NCI-H1436 (cell line): ENCODE measurements at places on chromosomes 3 and 15.

DNA sequence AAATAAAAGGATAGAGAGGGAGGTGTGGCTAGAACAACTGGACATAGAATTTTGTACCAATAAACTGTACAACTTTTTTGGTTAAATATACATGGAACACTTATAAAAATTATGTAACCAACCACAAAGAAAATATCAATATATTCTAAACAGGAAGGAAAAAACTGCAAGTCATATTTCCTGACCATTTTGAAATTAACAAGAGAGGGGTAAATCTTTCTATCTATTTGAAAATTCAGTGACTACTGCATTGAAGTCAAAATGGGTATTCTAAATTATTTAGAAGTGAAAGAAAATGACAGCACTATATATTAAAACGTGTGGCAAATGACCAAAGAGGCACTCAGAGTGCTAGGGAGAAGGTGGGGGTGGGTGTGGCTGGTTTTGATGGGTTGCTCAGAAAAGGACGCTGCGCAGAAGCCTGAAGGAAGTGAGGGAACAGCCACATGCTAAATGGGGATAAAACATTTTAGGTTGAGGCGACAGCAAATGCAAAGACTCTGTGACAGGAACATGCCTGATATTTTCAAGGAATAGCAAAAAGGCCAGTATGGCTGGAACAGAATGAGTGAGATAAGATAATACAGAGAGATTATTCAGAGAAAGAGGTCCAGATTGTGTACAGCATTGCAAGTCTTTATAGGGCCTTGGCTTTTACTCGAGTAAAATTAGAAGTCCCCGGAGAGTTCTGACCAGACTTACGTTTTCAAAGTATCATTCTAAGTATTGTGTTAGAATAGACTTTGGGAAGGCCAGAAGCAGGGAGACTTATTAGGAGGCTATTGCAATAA is 41.1 kb downstream of the ERICH6 start:
- no peak for DNase-seq

DNA sequence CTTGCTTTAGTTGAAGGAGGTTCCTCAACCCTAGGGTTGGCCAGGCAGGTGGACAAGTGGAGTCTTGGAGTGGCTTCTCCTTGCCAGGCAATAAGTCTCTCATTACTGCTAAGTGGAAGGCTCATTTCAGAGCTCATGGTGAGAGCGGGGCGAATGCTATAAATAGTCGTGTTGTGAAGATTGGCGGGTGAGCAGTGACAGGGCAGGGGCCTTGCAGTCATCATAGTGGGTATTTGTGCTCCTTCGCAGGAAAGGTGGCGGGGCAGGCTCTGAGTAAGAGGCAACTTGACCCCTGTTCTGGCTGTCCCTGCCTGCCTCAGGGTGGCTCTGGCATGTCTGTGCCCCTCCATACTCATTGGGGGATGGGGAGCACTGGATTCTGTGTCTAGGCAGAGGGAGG is 8.7 kb upstream of the GRM2 start:
- no peak for DNase-seq

- DNase-seq: no peak
Observed at GRCh38 chr3:13718000-13718399, 161.9 kb downstream of the WNT7A start.

- no peak for DNase-seq
Observed at GRCh38 chr15:36358094-36358493, 221.3 kb upstream of the CDIN1 start.

GRCh38 chr15:67359431-67360079 is 105.0 kb downstream of the IQCH start:
- DNase-seq: no peak

- DNase-seq: no peak
Observed at GRCh38 chr15:42133356-42133755, 23.1 kb downstream of the PLA2G4F start.

GRCh38 chr3:53956586-53956985 is 64.9 kb upstream of the SELENOK start:
- DNase-seq: no peak

DNA sequence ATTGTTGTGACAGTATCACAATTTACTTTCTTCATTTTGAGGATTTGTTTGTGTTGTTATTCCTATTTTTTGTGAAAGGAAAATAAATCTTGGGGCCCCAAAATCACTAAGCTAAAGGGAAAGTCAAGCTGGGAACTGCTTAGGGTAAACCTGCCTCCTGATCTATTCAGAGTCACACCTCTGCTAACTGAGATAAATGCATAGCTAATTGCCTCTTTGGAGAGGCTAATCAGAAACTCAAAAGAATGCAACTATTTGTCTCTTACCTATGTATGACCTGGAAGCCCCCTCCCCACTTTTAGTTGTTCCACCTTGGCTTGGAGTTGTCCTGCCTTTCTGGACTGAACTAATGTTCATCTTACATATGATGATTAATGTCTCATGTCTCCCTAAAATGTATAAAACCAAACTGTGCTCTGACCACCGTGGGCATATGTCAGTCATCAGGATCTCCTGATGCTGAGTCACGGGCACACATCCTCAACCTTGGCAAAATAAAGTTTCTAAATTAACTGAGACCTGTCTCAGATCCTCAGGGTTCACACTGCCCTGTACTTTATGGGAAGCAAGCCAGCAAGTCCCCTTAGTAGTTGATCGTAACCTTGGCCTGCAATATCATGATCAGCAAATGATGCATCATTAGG is 523.2 kb upstream of the GOLIM4 start:
- DNase-seq: no peak

DNA sequence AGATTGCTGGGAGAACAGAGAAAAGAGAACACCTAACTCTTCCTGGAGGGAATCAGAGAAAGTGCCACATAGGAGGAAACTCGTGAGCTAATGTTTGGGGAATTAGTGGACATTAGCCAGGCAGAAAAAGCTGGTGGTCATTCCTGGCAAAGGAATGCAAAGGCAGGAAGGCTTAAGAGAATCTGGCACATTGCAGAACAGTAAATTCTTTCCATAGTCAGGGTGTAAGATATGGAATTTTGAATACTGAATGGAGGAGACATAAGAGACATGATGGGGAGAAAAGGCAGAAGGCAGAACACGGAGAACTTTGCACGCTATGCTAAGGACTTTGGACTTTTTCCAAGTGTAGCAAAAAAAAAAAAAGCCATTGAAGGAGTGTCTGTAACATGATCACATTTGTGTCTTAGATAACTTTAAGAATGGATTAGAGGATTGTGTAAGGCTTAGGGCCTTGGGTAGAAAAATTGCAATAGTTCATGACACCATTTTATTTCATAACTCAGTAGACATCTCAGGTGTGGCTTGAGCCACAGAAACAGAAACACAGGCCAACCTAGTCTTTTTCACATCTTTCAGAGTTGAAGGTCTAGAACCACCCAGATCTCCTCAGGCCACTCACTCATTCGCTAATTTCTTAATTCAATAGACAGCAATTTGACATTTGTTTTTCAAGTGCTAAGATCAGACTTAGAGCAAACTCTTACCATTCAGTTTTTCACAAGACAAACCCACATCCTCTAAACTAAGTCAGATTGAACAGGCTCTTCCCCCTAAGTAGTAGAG is 31.2 kb upstream of the CCDC80 start:
- no peak for DNase-seq

DNA sequence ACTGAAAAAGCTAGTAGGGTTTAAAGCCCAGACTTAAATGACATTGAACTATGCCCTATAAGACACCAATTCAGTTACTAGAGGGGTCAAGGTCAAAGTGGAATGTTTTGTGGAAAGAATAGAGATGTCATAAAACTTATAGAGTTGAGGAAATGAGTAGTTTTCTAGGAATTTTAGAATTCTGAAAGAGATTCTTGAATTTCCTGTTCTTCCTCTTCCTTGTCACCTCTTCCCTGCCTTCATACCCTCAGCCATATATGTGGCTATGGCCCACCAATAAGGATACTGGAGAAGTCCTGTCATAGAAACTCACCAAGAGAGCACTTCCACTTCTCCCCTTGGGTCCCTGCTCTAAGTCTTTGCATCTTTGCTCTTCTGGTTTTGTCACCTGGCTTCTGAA is 104.9 kb upstream of the TGFBR2 start:
- DNase-seq: no peak

DNA sequence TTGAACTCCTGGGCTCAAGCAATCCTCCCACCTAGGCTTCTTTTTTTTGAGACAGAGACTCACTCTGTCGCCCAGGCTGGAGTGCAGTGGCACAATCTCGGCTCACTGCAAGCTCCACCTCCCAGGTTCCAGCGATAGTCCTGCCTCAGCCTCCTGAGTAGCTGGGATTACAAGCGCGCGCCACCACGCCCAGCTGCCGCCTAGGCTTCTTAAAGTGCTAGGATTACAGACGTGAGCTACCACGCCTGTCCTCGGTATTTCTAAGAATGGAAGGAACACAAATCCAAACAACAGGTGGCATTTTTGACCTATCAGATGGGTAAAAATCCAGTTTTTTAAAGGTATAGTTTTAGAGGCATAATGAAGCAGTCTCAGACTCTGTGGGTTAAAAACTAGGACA is 113.8 kb downstream of the ANP32A start:
- no peak for DNase-seq

DNA sequence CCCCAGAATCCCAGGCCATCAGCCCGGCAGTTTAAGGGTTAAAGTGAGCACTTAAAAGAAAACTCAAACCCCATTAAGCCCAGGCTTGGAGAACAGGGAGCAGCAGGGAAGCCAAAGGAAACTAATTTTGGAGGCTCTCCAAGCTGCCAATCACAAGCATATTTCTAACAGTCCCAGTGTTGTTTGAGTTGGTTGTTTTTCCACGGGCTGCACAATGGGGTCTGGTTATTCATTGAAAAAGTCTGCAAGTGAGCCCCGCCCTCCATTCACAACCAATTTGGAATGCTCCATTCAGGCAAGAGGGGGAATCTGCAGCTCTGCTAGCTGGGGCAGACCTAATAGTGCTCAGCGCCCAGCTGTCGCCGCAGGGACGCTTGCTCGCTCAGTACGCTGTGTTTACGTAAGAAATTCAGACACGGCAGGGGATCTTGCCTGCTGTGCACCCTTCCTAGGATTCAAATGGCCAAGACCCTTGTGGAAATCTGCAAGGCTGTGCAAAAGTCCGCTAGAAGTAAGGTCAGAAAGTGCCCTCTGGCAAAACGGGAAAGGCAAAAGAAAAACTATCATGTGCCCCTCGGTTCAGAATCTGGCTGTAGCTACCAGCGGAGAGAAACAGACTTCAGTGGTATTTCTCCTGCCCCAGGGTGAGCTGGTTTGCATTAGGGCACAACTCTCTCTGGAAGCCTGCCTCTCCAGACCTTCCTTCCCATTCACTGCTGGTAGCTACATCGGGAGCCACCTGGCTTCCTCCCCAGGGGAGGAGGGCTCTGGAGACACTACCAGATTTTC is 11.0 kb downstream of the ETV5 start:
- peak; percentile 90 for DNase-seq

DNA sequence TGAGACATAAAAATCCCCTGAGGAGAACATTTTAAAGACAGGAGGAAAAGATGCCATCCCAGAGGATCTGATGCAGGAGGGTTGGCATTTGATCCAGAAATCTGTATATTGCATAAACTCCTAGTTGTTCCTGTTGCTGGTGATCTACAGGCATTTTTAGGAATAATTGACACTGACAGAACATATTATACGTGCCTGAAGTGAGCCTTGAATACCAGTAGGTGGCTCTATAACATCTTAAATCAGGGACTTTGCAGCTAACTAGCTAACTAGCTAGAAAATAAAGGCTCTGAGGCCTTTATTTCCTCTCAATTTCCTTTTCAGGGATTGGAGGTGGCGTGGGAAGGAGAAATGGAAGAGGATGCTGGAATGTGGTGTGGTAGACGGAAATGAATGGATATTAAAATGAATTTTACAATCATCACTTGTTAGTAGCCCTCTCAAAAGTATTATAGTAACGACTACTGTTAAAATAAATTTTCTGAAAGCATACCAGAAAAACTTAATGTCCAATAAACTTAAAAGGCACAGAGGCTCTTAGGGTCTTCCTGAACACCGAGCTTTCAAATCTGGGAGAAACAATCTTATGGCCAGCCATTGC is 73.8 kb upstream of the ZBED2 start:
- peak; percentile 70 for DNase-seq

DNA sequence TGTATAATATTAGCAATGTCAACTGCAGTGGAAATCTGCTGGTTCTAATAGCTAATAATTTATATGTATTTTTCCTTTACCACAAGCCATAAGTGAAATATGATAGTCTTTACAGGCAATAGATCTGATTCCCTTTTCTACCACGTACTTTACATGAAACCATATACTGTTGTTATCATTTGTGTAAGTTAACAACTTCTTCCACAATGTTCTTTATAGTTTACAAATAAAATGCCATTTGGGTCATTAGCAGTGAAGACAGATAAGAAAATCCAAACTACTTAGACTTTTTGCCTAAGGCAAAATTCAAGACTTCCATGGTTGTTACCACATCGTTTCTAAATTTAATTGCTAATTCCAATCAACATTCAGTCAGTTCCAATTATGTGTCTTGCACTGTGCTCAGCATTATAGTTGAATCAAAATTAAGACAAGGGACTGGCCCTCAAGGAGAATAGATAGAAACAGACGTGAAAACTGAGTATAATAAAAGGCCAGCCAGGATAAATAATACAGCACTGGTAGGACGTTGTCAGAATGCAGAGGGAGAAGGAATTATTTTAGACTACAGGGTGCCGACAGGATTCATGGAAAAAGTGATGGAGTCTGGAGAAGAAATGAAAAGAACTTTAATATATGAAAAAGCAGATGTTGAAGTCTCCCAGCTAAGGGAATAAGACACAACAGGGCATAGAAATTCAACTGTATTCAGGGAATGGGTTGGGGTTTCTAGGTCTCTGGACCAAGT is 249.8 kb downstream of the ALCAM start:
- no peak for DNase-seq

GRCh38 chr3:156554515-156554841 is 439 bp downstream of the SSR3 start:
- no peak for DNase-seq

- no peak for DNase-seq
Observed at GRCh38 chr3:37032961-37033360, 39.6 kb downstream of the MLH1 start.

DNA sequence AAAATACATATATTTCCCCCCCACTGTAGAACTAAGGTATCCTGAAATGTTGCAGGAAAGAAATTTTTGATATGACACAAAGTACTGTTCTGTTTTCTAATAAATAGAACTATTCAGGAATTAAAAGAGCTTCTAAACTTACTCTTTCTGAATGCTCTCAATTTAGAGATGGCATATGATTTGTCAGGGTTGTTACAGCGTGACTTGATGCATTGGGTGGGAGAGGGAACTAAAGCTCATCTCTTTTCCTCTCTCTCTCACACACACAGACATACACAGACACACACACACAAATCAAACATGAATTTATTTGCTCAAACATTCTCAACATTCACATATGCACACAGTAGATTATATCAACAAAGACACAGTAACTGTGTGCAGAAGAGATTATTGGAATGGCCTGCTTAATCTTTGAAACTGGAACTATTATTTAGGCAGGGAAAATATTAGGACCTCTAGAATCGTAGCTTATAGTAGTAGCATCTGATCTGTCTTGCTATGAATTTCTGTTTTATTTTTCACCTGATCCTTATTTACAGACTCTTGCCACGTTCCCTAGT is 807.4 kb upstream of the GBE1 start:
- no peak for DNase-seq

DNA sequence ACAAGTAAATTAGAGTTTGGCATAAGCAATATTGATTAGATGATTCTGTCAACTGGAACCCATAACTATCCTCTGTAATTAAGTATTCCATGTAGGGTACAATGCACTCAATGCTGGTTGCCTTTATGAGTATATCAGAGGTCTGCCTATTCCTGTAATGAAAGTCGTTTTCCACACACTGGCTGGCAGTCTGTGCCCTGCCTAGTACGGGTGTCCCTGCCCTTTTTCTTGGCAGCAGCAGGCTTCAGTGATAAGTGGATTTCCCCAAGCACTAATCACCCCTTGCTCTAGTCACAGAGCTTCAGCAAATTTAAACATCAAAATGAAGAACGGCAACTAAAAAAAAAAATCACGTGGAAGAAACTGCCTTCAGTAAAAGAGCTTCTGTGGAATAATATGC is 294.8 kb upstream of the STT3B start:
- DNase-seq: no peak
